ENCODE measurements at places on chromosomes 3 and 15.

DNA sequence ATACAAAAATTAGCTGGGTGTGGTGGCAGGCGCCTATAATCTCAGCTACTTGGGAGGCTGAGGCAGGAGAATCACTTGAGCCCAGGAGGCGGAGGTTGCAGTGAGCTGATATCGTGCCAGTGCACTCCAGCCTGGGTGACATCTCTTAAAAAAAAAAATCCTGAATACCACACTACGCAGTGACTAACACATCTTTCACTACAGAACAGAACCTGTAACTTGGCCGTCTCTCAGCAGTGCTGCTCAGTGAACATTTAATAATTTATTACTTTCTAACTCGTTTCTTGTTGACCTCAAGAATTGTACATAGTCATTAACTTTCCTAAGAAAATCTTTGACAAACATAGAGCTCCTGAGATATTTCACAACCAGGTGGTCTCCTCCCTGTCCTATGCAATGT lies 3.8 kb downstream of the GREM1 start:
- no peak for DNase-seq

GRCh38 chr3:79497447-79498111 lies 270.2 kb downstream of the ROBO1 start:
- DNase-seq, result no peak

GRCh38 chr15:33089878-33090757 lies 104.4 kb downstream of the FMN1 start:
- no peak for DNase-seq

- no peak for DNase-seq
Observed at GRCh38 chr3:535566-536416, 339.2 kb downstream of the CHL1 start.

DNA sequence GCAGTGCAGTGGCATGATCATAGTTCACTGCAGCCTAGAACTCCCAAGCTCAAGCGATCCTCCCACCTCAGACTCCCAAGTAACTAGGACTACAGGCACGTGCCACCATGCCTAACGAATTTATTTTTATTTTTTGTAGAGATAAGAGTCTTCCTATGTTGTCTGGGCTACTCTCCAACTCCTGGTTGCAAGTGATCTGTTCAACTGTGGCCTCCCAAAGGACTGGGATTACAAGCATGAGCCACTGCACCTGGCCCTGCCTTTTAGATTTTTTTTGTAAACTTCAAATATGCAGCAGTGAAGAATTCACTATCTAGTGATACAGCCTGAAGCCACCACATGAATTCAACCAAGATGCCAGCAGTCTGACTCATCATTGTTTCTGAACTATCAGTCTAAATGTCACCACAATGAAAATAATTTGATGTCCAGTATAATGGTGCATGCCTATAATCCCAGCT lies 32.7 kb downstream of the UBXN7 start:
- DNase-seq, result no peak
